Kidney glomerular epithelial cell (primary cell): ENCODE measurements at places on chromosomes 7 and 10.
A peak's percentile ranks its signal among the peaks of the same experiment; 100 is the strongest.

DNA sequence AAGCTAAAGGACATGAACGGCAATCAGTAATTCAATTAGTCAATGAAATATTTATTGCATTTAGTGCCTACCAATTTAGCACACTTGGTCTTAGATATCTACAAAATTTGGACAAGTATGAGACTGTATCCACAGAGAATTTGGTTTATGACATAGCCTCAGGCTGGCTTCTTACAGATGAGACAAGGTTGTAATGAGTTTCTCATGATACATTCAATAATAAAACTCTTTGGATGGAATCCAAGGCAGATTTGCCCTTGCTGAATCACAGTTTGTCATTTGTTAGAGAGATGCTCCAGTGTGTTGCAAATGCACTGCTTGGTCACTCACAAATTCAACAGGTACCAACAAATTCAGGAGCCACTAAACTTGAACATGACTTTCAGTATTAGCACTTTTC, 162.5 kb downstream of the GPR37 start:
- DNase-seq, result peak; percentile 11

DNA sequence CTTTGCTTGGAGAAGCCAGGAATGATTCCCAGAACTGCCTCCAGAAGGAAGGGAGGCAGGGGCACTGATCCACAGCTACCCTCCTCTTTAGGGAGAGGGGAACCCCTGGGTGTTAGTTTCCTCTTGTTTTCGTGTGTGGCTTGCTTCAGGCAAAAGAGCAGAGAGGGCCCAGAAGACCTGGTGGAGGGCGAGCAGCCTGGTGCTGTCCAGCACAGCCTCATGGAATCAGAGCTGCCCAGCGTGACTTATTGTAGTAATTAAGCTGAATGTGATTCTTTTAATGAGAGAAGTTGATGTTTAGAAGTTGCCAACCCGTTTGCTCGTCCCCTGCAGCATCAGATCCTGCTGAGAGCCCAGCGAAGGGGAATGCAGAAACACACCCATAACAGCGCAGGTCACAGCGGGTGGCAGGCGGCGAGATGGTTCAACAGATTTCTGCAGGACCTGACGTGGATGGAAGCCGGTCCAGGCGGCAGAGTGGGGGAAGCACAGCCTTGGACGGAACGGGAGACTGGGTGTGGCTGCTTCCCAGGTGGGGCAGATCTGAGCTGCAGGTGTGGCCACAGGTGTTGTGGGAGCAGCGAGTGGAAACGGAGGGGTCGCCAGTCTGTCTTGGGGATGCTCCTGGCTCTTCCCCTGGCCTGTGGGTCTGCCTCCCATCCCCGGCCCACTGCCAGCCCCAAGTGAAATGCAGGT, 53.7 kb upstream of the SHH start:
- DNase-seq, result no peak

GRCh38 chr7:155810770-155811559, 1.3 kb downstream of the SHH start:
- peak; percentile 8 for DNase-seq

DNA sequence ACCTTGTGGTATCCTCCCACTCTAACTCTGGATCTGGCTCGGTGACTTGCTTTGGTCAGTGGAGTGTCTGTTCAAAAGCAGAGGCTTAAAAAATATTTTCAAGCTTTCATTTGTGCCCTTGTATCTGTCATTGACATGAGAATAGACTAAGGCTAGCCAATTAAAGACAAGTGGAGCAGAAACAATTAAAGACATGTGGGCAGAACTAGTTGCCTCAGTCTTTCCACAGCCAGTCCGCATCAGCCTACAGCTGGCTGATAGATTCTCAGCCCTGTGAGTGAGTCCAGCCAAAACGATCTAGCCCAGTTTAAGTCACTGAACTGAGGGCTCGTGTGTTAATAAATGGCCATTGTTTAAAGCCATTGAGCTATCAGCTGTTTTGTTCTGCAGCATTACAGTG, 185.2 kb upstream of the DGKB start:
- no peak for DNase-seq

DNA sequence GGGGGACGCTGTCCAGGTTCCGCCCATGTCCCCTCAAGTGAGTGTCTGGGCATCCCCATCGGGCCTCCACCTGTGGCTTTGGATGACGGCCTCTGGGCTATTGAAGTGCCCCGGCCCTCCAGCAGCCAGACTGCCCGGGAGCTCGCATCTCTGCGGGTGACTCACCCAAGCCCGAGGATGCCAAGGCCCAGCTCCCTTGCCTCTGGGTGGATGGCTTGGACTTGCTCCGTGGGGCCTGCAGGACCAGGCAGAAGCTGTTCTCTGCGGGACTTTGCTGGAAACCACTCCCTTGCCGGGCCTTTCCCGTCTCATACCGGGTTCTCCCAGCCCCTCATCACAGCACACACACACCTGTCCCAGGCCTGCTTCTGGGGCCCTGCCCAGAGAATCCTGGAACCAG, 22.4 kb downstream of the DPYSL4 start:
- DNase-seq, result no peak

DNA sequence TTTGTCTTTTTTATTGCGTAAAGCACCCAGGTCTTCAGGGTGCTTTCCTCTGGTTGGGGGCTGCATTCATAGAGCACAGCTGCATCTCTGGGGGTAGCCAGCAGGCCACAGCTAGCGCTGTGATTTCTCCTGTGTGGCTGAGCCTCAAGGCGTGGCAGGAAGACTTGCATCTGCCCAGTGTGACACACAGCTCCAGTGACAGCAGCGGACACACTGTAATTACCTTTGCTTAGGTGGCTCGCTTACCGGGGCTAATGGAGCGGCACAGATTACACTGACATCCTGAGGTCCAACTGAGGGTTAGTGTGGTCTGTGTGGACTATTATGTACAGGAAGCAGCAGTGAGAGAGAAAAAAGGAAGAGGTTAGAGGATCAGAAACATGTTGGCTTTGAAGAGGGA, 27.1 kb downstream of the ABCB4 start:
- DNase-seq, result no peak

DNA sequence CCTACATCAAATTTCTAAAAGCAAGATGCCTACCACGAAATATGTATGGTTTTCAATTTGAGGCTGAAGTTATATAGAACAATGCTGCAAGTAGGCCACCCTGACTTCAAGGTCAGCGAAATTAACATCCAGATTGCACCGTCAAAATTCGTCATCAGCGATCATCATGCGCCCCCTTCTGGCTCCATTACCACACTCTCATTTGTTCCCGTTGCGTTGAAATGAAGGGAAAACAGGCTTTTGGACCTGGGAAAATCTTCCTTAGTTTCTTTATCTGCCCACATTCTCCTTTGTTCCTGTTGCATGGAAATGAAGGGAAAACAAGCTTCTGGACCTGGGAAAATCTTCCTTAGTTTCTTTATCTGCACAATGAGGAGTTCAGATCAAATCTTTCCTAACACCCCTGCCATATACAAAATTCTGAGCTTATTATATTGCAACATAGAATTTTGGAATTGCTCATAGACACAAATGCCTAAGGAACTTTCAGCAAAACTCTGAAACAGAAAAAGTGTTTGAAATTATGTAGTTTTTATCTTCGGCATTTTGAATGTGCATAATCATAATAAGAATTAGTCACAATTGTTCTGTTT, 98.2 kb upstream of the PRKCQ start:
- DNase-seq, result peak; percentile 36

DNA sequence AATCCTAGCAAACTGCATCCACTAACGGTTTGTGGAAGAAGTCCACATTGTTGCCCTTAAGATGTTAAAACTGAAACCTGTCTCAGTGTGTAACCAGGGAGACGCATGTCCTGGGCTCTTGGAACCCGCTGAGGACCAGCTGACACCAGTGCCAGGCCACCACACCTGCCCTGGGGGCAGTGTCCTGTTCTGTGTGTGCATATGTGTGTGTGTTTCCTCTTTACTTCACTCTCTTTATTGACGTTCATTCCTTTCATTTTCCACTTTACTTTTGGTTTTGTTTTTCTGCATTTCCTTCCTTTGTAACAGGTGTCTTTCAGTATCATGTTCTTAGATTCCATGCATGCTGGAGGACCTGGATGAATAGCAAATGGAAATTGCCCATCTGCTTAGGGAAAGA, 83.8 kb downstream of the TEX36 start:
- no peak for DNase-seq

DNA sequence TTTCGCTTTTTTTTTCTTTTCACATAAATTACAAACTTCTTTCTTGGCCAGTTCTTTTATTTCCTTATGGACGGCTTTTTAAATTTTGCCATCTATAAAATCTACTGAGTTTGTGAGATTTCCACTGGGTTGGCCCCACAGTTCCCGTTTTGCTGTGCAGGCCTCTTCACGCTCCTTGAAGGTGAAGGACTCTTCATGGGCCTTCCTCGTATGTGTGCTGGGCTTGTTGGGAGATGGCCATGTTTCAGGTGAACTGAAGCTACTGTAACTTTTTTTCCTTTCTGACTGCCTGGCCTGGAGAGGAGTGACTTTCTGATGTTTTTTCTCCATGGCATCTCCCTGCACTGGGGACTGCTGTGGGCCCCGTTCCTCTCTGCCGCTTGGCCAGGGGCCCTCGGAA, 262.4 kb downstream of the COBL start:
- DNase-seq, result no peak

GRCh38 chr7:20561466-20561865, 54.0 kb upstream of the ABCB5 start:
- peak; percentile 20 for DNase-seq

GRCh38 chr10:30645340-30645827, 15.8 kb upstream of the LYZL2 start:
- DNase-seq, result no peak

DNA sequence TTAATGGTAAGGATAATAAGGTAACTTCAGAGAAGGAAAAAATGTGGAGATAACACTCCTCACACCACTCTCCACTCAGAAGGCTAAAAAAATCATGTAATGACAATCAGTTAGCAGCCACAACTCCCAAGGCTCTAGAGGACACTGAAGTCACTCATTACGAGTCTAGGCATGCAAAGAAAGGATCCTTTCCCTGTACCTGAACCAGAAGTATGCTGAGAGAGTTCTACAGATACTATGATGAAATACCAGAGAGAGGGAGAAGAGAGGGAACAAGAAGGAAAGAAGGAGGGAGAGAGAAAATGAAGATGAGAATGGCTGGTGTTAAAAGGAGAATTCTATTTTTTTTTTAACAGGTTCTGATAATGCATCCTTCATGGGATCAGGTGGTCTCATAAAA, 224.3 kb upstream of the PLXNA4 start:
- no peak for DNase-seq

DNA sequence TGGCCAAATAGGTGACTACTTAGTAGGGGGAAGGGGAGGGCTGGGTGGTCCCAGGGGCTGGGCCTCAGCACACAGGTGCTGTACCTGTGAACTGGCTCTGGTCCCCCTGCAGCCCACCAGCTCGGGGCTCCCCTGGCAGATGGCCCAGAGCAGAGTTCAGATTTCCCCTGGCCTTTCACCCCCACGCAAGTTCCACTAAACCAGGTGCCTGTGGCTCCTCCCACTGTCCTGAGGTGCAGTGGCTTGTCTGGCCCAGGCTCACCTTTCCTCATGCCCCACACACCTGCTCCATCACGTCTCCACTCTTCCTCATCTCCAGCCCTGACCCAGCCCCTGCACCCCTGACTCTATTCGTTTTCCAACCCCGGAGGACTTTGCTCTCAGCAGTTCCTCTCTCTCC, 47.3 kb upstream of the OPALIN start:
- DNase-seq, result no peak

- peak; percentile 31 for DNase-seq
Measured at GRCh38 chr10:49761789-49762565, at the start of gene OGDHL. Gene OGDHL (minus strand): TSS chr10:49762323. CDS start chr10:49758592, 3,731 bp downstream.

GRCh38 chr10:84262190-84262956, 17.5 kb downstream of the RGR start:
- no peak for DNase-seq

GRCh38 chr7:101127460-101128039, 646 bp downstream of the SERPINE1 start:
- DNase-seq, result no peak

DNA sequence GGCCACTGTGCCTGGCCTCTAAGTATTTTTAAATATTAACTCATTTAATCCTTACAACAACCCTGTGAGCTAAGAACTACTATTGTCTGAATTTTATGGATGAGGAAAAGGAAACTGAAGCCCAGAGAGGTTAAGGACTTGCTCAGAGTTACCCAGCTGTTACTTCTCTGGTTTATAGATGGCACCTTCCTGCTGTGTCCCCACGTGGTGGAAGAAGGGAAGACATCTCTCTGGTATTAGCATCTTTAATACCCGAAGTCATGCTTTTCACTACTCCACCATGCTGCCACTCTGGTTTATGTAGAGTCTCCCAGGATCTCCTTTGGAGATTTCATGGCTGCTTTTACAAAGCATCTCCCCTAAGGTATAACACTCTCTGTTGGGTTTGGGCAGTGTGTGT, 105.5 kb upstream of the MKLN1 start:
- no peak for DNase-seq

DNA sequence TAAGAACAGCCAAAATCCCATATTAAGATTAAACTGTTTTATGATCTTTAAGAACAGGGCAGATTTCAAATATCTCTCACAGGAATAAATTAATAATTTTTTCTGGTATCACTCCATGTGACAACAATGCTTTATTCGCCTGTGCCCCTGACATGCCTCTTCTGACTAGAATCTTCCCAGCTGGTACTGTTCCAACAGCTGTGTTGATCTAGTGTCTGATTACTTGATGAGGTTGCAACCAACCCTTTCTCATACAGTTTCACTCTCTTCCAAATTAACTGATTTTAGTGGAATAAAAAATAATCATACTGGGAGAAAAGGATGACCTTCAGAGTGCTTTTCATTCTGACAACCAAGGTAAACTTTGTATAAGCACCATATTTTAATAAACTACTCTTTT, 151.9 kb downstream of the CHRM2 start:
- no peak for DNase-seq

DNA sequence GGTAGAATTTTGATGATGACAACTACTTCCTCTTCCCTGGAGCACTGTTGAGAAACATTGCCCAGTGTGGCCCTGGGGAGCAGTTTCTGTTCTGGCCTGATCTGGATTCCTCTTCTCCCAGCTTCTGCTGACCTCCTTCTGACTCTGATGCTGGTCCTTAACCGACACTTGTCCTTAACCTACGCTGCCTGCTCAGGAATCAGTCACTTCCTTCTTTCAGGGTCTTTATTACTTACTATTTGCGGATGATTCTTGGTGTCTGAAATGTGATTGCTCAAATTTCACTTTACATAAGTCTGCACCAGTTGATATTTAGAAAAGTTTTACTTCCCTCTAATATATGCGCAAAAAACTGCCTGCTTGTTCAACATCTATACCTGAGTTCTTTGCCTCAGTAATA, 164.1 kb downstream of the PTEN start:
- DNase-seq, result no peak

DNA sequence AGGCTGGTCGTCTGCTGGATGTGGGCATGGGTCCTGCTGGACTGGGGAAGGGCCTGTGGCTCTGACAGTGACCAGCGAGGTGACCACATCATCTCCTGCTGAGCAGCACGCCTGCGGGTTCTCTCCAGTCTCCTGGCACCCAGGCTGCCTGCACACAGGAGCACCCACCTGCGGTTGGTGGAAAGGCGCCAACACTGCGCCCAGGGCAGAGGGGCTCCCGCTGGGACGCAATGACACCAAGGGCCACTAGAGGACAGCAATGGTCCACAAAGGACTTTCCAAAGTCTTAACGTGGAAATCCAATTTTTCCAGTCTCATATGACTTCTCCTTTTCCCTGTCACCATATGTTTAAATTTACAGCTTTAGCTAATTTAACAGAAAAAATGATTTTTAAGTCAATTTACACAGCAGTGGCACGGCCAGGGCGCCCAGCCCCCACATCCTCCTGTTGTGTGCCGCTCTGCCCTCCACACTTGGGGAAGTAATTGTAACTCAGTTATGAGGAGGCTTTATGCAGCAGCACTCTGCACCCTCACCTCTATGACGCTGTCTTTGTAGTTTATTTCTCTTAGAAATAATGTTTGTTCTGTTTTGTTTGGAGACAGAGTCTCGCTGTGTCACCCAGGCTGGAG, 38.1 kb downstream of the CFAP46 start:
- peak; percentile 33 for DNase-seq
